ENCODE measurements at places on chromosomes 1 and 21.

DNA sequence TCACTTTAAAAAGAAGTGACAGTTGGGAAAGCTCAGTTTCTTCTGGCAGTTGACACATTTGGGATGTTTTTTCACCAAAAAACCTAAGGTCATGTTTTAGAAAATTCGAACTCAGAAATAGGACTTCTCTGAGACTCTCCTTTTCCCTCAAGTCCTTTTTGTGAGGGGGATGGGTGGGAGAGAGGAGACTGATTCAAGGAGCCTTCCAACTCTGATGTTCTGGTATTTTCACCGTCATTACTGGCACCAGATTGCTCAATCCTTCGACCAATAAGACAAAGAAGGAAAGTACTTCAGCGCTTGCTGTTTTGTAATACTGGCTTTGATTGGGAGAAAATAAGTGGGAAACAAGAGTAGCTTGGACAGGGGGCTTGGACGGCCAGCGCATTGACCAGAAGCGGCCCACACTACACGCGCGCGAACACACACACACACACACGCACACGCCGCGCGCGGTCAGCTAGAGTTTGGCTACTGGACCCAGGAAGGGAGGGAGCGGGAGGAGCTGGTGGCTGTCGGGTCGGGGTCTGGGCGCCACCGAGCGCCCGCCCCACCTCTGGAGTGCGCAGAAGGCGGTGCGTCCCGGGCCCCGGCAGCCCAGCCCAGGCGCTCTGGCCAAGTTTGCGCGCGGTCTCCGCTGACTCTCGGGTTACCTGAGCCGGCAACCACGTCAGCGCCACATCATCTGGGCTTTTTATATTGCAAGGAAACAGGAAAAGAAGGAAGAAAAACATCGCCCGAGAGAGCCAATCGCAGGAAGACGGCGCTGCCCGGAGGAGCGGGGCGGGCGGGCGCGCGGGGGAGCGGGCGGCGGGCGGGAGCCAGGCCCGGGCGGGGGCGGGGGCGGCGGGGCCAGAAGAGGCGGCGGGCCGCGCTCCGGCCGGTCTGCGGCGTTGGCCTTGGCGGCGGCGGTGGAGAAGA, at the start of gene KCNK1:
TSS of gene KCNK1 (plus strand) at position 855 of the 921 bp plus-strand sequence. CDS start at position 921, 66 bp downstream.
- no peak for DNase-seq

DNA sequence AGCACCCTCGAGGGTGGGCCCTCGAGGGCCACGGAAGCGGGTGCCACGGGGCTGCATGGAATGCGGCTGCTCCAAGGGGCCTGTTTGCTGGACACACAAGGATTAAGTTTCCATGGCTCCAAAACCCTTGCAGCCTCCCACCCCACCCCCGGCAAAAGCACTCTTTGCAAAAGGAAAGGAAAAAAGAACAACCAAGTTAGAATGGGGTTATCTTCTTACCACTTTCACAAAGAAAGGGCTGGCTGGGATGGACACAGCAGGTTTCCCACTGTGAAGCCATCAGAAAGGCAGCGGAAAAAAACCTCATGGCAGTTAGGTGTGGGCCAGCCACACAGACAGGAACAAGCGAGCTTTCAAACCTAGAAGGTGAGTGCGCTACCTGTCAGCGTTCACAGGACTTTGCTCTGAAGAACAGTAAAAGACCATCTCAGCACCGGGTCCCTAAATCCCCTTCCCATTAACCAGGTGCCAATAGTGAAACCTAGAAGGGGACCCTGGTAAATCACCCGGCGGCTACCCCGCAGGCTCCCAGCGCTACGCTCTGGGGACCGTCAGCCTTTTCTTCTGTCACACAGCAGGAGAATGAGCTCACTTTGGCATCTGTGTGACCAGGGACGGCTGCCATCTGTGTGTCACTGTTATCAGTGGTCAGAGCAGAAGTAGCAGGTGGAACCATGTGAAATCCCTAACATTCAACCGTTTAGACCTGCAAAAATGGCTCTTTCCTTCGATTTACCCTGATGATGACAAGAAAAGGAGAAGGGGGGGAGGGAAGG, 93.0 kb downstream of the SIM2 start:
- DNase-seq = no peak

GRCh38 chr1:223617323-223618070, 48.0 kb downstream of the CAPN8 start:
- no peak for DNase-seq

DNA sequence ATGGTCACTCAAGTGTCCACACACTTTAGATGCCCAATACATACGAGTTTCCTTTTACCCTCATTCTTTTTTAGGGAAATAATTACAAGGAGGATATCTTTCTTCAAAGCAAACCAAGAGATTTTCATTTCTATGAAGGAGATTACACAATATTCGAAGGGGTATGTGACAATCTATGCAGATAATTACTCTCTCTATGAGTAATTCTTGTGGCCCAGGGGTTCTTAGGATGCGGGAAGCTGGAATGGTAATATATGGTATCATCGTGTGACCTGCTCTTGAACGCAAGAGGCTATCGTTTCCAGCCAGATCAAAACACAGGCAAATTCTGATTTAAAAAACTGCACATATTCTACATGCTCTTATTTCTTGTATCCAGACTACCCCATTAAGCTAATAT, 14.6 kb downstream of the DSCAM start:
- no peak for DNase-seq

DNA sequence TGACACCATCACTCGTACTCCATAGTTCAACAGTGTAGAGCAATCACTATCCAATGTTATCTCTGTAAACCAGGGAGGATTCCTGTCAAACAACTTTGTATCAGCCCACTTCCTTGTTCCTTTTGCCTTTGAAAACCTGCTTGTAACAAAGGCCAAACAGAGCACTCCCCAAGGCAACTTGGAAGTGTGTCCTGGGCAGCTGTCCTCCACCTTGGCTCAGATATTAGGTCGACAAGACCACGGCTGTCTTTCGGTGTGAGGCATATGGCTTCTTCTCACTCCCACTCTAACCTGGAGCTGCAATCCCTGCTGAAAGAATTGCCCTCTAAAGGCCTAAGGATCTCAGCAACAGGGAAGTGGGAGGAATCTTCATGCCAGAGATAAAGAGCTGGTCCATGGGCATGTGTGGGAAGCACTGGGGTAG, 66.7 kb downstream of the ITPKB start:
- DNase-seq = no peak

- no peak for DNase-seq
These were observed 33.9 kb downstream of the EIF2D start for GRCh38 chr1:206578068-206578977.

GRCh38 chr1:230261928-230262650, 164.0 kb downstream of the PGBD5 start:
- no peak for DNase-seq

GRCh38 chr1:232440325-232441035, 189.5 kb downstream of the SIPA1L2 start:
- no peak for DNase-seq

- no peak for DNase-seq
These were observed 8.9 kb upstream of the OPRD1 start for GRCh38 chr1:28803051-28803450.

DNA sequence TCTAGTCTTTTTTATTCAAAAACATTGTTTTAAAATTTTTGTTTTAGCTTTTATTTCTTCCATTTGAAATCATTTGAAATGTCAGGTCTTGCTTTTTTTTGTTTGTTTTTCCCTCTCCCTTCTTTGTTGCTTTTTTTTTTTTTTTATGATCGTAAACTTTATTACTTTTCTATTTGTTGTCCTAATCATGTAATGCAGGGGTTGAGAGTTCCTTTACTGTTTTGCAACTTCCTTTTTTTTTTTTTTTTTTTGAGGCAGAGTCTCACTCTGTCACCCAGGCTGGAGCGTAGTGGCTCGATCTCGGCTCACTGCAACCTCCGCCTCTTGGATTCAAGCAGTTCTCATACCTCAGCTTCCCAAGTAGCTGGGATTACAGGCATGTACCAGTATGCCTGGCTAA, 24.8 kb downstream of the IVNS1ABP start:
- DNase-seq = no peak

- DNase-seq = no peak
These were observed 1.3 kb downstream of the DYRK1A start for GRCh38 chr21:37367703-37368540.

- no peak for DNase-seq
These were observed 73.4 kb downstream of the RABGAP1L start for GRCh38 chr1:174232761-174233160.

All from NCI-H524 treated with DMSO at 0.1 percent for 48 hours (cell line).